ENCODE measurements at places on chromosomes 2 and 18.

GRCh38 chr2:7280790-7281189, 363.6 kb downstream of the RNF144A start:
- no peak for DNase-seq

- no peak for DNase-seq
Measured at GRCh38 chr2:151338115-151338514, 19.3 kb upstream of the TNFAIP6 start.

- no peak for DNase-seq
Measured at GRCh38 chr2:64581018-64581417, 56.9 kb downstream of the AFTPH start.

- no peak for DNase-seq
Measured at GRCh38 chr2:231920795-231921194, 5.4 kb downstream of the NPPC start.

DNA sequence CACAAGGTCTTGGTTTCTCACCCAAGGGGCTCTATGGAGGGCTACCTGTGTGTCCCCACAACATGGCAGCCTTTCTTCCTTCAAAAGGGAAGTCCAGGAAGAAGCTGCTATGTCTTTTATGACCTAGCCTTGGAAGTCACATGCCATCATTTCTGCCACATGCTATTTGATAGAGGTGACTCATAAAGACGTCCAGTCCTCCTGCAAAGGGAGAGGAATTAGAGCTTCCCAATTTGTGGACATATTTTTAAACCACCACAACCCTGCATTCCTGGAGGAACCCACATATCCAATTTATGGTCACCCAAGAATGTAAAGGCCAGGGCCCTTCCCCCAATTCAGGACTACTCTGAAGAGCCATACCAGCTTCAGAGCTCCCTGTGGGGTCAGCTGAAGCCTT, 246.2 kb downstream of the CYP26B1 start:
- DNase-seq = no peak

DNA sequence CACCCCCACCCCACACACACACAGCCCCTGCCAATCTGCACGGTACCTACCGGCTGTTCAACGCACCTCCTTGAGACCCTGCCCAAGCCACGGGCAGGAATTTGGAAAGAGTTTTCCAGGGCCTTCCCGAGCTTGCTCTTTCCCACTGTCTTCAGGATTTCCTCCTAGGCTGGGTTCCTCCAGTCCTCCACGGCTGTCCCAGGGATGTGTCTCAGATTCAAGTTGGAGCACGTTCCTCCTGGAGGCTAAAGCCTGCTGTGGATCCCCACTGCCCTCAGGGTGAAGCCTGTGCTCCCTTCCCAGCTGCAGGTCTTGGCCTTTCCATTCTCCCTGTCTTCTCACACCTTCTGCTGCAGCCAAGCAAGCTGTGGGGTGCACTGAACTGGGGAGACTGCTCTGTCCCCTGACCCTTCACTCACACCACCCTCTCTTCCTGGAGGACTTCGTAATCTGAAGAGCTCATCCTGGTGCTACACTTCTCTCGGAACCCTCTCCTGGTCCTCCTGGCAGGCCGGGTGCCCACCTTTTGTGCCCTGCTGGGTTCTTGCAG, 54.9 kb upstream of the HS6ST1 start:
- no peak for DNase-seq
